ENCODE measurements at places on chromosomes 5 and 9. TPM values are rescaled to one million over a fixed set of nuclear protein-coding genes. Genes with fewer than 3 reads are reported as not detected.

GRCh38 chr9:112032743-112033142, 136.1 kb downstream of the UGCG start:
- DNase-seq: no peak

The GARIN3 gene
- total RNA-seq: not detected

DNA sequence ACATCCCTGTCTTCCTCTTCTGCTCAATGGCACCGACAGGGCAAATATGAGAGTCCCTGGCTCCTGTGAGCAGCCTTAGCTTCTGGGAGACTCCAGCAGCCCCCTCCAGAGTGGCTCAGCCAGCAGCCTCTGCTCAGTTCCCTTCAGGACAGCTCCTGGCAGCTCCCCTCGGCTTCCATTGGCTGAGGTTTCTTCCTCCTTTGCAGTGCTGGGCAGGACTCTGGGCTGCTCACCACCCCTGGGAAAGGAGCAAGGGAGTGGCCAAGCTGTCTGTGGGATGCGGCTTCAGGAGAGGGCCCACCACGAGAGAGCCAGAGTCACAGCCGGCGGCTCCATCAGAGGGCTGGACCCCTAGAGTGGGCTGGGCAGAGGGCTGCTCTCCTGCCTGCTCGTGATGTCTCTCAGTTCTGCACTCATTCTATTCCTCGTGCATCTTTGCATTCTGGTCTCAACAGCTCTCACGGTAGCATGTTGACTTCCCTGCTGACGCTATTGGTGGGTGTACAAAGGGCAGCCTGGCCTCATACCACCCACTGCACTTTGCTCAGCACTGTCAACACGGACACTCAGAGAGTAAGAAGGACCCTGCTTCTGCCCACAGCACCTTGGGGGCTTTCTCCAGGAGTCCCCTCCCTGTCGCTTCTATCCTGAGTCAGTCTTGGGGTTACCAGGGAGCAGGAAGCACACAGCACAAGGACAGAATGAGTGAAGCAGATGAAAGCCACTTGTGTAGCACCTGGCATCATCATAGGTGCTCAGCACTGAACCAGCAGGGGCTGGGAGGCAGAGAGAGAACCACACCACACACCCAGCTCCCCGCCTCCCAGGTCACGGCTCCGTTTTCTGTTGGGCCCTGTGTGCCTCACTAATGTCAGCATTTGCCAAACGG, 80.9 kb upstream of the ALDH1B1 start:
- DNase-seq: no peak

GRCh38 chr5:59445741-59446140, 447.8 kb downstream of the PDE4D start:
- DNase-seq: no peak

GRCh38 chr9:126791406-126792230, 13.2 kb upstream of the ZBTB43 start:
- peak; percentile 51 for DNase-seq

- DNase-seq: no peak
These were observed 707 bp downstream of the PIP5K1B start for GRCh38 chr9:68705531-68706362.

The FOXD4L5 gene
- total RNA-seq: not detected

Data from lower leg skin (tissue), 4 donors.